Forelimb muscle (tissue), 1 donor: ENCODE measurements at places on chromosomes 16 and 17. TPM values are rescaled to one million over a fixed set of nuclear protein-coding genes. Genes with fewer than 3 reads are reported as not detected.

GRCh38 chr16:88462396-88462795, 9.3 kb downstream of the ZFPM1 start:
- DNase-seq, result no peak

DNA sequence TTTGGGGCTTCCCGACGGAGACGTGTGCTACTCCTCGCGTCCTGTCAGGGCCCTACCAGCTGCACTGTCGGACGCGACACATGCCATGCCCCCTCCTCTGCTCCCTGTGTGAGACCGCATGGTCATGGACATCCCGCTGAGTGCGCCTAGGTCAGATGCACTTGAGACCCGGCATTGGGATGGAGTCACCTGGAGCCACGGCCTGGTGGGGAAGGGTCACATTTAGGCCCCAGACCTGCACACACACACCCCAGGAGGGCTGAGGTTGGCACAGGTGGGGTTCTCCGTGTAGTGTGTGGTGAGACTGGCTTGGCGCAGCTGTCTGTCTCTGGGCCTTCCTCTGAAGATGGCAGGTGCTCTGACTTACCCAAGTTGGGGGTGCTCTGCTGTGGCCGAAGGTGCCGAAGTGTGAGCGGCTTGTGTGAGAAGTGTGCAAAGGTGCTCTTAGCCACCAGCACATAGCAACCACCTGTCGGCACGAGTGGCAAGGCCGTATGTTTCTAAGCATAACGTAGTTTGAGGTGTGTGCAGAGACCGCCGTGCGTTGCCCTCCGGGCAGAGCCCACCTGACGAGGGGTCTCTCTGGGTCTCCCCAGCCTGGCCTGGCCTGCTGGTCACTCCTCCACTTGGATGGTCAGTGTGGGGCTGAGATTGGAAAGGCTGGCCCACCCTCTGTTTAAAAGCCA, 108.6 kb downstream of the BANP start:
- DNase-seq, result no peak

DNA sequence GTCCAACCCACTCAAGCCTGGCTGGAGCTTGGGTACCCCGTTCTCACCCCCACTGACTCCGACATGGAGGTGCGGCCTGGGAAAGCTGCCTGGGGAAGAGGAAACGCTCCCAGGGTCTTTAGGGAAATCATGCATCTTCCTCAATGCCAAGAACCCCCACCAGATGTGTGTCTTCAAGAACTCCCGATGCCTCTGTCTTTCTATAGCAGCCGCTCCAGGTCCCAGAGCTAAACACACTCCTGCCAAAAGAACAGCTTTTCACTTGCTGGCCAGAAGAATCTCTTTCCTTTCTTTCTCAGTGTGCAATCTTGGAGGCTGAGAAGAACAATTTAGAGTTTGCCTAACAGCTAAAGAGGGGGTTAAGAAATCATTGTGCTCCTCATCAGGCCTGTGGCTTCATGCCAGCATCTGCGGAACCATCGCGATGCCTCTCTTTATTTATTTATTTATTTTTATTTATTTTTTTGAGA, 41.1 kb upstream of the MTSS2 start:
- peak; percentile 88 for DNase-seq

DNA sequence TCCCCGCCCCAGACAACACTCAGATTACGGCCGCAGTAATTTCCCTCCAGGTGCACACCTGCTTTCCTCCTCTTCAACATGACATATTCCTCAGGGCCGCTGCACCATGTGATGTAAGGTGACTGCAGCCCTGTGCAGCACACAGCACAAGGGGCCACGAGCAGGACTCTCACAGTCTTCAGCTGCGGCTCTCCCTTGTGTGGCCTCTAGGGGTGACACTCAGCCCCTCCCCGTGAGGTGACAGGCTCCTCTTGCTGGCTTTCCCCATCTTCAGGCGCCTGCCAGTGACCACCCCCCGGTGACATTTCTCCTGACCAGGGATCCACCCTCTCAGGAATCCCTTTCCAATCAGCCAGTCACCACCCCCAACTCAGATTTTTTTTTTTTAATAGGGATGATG, 31.3 kb upstream of the ABCC3 start:
- no peak for DNase-seq

DNA sequence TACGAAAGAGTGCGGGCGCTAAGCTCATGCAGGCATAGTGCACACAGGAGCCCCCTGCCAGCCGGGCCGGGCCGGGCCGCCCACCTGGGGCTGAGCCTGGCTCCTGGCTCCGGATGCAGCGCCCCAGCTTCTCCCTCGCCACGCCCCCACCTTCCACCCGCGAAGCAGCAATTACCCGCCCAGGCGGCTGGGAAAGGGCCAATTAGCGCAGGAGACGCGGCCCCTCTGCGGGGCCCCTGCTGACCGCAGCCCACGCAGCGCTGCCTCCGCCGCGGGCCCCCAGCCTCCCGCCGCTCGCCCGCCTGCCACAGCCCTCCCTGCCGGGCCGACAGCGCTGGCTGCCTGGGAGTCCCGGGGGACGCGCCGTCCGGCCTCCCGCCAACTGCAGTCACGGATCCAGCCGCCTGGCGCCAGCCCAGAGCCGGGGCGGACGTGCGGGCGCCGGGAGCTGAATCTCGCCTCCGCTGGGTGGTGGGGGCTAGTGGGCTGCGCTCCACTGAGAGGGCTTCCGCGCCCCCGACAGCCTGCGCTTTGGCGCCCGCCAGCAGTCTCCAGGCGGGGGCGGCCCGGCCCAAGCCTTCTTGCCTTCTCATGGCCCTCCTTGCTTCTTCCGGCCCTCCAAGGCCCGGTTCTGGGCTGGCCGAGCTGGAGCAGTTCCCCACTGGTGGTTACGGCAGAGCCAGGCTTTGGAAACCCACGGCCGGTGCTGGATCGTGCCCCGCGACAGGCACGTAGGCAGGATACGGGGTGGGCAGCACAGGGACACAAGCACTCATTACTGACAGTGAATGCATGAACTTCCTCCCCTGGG, 14.9 kb upstream of the CBFB start:
- DNase-seq, result no peak

- DNase-seq, result no peak
Observed at GRCh38 chr16:9971907-9972306, 210.3 kb downstream of the GRIN2A start.

The FBXW10B gene
- 1.7 TPM for polyA plus RNA-seq

The HSPB9 gene
- 0.25 TPM for polyA plus RNA-seq
